Activated naive CD4-positive, alpha-beta T cell treated with anti-CD3 and anti-CD28 coated beads, Interleukin-2, amount 50 U/mL, for 72 hours (primary cell): ENCODE measurements at places on chromosomes 12 and 14. TPM values are rescaled to one million over a fixed set of nuclear protein-coding genes. Genes with fewer than 3 reads are reported as not detected.

DNA sequence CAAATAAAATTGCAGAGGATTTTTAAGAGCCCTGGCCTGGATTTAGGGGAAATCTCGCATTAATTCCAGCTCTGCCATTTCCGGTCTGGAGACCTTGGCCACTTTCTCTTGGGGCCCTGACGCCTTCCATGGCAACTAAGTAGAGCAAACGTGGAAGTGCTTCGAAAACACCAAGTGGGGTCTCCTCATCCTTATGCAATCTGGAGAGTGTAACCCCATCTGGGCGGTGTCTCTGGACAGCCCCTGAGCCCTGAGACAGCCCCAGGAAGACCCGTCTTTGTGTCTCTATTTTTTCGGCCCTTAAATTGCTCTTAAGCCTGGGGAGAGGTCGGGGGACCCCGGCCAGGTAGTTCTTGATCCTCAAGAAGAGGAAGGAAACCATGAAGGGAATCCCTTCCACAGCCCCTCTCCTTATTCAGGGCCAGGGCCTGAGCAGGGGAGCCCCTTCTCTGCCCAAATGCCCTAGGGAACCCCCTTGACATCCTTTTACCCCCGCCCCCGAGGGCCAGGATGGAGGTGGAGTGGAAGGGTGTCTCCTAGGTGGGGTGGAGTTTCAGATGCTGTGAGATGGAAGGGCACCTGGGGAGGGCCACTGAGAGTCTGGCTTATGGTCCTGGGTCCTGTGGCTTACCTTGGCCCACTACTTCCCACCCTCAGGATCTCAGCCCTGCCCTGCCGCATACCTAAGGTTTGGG is 17.6 kb upstream of the NR4A1 start:
- DNase-seq = no peak

DNA sequence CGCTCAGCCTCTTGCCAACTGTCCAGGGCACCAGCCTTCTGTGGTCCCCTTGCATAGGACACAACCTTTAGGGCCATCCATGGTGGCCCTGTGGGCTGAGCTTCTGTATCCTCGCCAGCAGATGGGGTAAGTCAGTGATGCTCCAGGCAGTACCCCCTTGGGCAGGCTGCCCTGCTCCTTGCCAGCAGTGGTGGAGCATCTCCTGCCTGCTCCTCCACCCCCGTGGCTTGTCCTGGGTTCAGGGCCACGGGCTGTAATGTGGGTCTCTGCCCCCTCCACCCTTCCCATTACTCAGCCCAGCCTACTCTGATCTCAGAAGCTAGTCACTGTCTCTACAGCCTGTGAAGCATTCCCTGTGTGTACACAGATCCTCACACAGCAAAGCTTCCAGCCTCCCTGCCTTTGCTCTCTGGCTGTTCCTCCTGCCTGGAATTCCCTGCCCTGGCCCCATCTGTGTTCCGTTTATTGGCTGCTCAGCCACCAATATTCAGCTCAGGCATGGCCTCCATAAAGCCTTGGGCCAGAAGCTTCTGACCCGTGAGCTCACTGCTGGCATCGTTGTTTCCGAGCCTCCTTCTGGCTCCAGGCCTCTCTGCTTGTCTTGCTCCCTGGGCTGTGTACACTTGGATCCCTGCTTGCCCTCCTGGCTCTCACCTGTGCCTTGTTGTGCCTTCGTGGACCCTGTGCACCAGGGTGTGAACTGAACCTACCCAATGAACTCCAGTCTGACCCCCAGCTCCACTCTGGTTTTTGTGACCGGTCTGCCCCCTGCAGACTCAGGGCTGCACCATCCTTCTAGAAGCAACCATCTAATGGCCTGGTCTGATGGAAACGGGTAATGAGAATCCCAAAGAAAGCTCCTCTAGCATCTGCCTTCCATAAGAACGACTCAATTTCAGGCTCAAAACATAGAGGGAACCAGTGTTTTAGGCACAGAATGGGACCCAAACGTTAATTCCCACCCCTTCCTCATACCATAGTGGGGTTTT is 177.0 kb upstream of the PRMT8 start:
- no peak for DNase-seq

GRCh38 chr12:2414810-2415567 is 362.2 kb downstream of the CACNA1C start:
- DNase-seq = no peak

- DNase-seq = no peak
Measured at GRCh38 chr12:78928200-78929074, 63.9 kb downstream of the SYT1 start.

- DNase-seq = no peak
Measured at GRCh38 chr14:23401291-23401690, 6.8 kb downstream of the MYH6 start.

GRCh38 chr12:33450480-33450879 is 10.9 kb upstream of the SYT10 start:
- no peak for DNase-seq

GRCh38 chr14:53622447-53622846 is 334.2 kb downstream of the BMP4 start:
- DNase-seq = no peak

GRCh38 chr14:72024043-72024407 is 91.8 kb downstream of the RGS6 start:
- peak; percentile 41 for DNase-seq

DNA sequence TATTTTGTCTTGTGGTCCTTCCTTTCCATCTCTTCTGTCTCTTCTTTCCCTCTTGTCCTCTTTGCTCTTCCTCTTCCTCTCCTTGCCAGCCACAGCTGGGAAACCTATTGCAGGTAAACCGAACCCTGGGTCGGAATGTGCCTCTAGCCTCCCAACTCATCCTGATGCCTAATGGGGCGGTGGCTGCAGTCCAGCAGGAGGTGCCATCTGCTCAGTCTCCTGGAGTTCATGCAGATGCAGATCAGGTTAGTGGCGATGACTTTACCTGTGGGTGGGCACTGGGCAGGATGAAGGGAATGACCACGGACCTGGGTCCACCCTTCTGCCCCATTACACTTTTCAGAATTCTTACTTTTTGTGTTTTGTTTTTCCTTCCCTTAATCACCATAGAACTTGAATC is 8.2 kb downstream of the PHC1 start:
- DNase-seq = no peak

DNA sequence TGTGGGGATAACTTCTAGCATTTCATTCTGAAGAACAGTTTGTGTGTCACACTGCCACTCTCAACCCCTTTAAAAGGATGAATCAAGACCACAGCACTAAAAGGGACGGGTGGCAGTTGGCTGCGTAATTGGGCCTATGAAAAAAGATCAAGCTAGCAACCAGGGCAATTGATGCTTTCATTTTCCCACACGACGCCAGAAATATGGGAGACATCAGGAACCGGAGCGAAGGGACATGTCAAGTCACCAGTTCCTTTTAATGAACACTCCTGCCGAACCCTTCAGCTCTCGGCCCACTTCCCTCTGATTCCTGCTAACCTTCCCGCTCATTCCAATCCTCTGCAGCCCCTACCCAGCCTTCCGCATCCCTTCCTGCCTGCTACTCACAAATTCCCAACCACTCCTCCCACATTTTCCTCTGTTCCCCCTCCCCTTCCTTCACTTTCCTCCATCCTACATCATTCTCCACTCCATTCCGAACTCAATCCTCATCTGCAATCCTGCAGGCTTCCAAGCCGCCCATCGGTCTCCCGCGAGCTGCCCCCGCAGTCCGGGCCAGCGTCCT is 753 bp downstream of the CSRNP2 start:
- DNase-seq = peak; percentile 23

GRCh38 chr12:4743046-4743445 is 22.8 kb downstream of the GALNT8 start:
- DNase-seq = no peak

GRCh38 chr12:21677622-21678277 is 20.1 kb upstream of the LDHB start:
- DNase-seq = no peak

IL22 gene
- not detected for total RNA-seq

DNAH10 gene
- 1.0 TPM for total RNA-seq

CCDC63 gene
- total RNA-seq = not detected

RDH11 gene
- 41.5 TPM for total RNA-seq

KRT85 gene
- not detected for total RNA-seq

NKX2-1 gene
- total RNA-seq = not detected

NEUROD4 gene
- not detected for total RNA-seq
